ENCODE measurements at places on chromosomes 4 and X.

GRCh38 chrX:118115953-118116712 lies 477 bp downstream of the KLHL13 start:
- DNase-seq: no peak

- DNase-seq: peak; percentile 63
Observed at GRCh38 chrX:15761564-15762191, 23.6 kb downstream of the CA5B start.

DNA sequence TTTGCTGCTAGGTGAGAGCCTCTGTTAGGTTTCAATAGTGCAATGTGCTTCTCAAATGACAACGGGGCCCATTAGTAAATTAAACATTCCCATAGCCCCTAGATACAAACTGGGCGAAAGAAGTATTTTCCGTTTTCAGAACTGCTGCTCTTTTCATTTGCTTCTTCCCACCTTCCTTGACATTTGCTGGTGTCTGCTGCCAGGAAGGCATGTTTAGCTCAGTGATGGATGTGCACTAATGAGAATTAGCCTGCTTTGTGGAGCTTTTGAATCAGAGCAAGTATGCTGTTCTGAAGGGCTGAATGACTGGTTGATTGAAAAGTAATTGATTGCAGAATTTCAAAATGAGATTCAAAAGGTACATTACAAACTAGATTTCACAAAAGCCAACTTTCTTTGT lies 57.0 kb downstream of the SHROOM3 start:
- DNase-seq: no peak

GRCh38 chrX:132708529-132708928 lies 219.7 kb upstream of the MBNL3 start:
- no peak for DNase-seq

DNA sequence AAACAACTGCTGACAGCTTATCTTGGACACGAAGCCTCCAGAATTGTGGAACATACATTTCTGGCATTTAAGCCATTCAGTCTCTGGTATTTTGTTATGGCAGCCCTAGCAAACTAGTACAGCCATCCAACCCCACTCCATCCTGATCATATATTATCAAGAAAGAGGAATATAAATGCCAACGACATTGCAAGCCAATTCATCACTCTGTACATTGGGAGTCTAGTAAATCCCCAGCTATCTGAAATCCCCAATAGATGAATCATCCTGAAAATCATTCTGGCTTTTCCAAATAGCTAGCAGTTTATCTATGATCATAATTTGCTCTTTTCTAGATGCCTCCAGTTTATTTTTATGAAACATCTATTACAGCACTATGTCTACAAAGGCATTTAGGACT lies 41.1 kb downstream of the FRMD7 start:
- DNase-seq: no peak

Data from AG08395 (cell line).